SHP77 (cell line): ENCODE measurements at places on chromosomes 2 and 18.
A peak's percentile ranks its signal among the peaks of the same experiment; 100 is the strongest.

- DNase-seq = no peak
These were observed 661.8 kb upstream of the HS6ST1 start for GRCh38 chr2:128980475-128980874.

DNA sequence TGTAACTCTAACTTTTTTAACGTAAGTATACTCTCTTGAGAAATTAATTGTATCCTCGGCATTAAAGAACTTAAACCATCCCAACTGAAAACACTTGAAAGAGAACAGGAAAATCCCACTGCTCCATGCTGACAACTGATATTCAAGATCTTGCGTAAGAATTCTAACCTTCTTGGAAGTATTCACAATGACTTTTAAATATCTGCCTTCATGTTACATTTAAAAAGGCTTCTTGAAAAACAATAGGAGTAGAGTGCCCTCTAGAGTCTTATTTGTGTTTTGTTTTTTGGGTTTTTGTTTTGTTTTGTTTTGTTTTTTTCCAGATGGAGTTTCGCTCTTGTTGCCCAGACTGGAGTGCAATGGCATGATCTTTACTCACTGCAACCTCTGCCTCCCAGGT is 65.4 kb upstream of the DNAJC10 start:
- peak; percentile 11 for DNase-seq

- DNase-seq = no peak
These were observed 268.0 kb downstream of the NR4A2 start for GRCh38 chr2:156064540-156064939.

DNA sequence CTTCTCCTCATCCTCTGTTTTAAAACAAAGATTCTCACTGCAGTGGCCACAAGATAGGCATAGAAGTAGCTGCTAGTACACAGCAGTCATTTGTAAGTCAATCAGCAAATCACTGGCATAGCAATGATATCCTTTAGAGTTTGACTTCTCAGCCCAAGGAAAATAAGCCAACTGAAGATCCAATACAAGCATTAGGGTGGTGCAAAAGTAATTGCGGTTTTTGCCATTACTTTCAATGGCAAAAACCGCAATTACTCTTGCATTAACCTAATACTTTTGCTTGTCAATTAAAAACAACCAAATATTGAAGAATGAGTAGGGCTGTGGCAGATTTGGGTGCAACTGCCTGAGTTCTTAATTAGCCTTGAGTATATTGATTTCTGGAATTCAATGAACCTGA is 2.8 kb downstream of the G6PC2 start:
- no peak for DNase-seq

GRCh38 chr18:46071653-46072375 is at the start of gene PSTPIP2:
TSS of gene PSTPIP2 (minus strand) at chr18:46072260. CDS start at chr18:46072188, 72 bp downstream.
- DNase-seq = no peak

DNA sequence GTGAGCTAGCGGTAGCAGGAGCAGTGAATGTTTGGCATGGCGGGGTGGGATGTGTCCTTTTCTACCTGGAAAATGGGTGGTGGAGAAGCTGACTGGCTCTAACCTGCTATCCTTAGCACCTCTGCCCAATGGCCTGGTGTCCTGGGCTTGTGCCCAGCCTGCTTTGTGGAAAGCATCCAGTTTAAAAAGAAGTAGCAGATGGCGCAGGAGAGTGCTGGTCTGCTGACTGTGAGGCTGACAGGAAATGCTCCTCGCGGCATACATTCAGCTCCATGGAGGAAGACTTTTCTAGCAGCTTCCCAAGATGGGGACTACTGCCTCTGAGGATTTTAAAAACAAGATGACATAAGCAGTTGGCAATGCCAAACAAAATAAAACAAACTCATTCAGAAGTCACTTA is 56.2 kb upstream of the LYPD6B start:
- DNase-seq = no peak

GRCh38 chr2:184137955-184138354 is 460.4 kb upstream of the ZNF804A start:
- DNase-seq = peak; percentile 7

- DNase-seq = no peak
These were observed 286.5 kb upstream of the REV1 start for GRCh38 chr2:99776206-99776905.

GRCh38 chr18:7133181-7133580 is 15.6 kb upstream of the LAMA1 start:
- no peak for DNase-seq

DNA sequence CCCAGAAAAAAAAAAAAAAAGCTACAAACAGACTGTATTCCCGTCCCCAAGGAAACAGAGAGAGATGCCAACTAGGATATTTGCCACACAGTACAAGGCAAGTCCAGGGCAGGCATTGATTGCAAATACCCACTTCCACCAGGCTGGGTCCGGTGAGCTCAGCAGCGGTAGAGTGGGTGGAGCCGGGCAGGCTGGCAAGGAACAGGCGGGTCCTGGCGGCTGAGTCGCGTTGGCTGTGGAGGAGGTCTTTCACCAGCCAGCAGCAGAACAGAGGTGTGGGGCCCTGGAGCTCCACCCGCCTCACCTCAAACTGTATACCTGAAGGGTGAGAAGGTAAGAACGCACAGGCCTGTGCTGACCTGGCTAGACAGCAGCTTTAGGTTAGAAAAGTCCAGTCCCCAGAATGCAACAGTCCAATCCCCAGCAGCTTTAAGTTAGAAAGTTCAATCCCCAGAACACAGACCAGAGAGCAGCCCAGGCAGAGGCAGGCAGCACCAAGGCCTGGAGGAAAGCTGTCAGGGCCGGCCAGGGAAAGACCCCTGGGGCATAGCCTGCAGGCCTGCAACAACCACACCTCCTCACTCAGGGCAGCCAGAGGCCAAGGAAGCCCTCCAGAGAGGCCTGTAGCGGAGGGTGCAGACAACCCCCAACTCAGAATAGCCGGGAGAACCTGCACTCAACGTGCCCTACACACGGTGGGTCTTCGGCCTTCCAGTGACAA is 21.9 kb upstream of the MTERF4 start:
- no peak for DNase-seq

GRCh38 chr2:66696886-66697285 is 262.0 kb downstream of the MEIS1 start:
- DNase-seq = no peak

GRCh38 chr2:172093416-172094293 is 8.3 kb downstream of the DLX1 start:
- no peak for DNase-seq

DNA sequence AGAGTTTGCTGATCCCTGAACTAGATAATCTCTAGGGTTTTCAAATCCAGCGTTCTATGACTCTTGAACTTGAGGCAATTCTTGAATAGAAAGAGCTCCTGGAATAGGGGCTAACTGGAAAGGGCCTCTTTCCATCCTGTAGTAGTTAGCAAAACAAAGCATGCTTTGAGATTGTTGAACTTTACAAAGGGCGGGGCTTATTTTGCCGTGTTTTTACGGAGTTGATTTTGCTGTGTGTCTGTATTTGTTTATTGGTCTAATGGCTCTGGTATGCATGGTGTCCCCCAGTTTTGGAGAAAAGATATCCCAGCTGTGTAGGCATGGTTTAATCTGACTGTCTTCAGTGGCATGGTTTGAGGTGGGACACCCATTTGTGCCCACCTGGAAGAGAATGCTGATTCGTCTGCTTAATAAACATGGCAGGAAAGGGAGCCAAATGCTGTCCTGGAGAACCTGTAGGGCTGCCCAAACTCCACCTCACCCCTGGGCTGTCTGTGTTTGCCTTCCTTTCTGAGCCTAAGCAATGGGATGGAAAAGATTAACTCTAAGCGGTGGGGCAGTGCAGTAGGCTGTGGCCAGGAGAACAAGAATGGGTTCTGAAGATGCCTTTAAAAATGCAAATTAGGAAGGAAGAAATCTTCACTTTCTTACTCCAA is 74.1 kb upstream of the FOSL2 start:
- DNase-seq = no peak

DNA sequence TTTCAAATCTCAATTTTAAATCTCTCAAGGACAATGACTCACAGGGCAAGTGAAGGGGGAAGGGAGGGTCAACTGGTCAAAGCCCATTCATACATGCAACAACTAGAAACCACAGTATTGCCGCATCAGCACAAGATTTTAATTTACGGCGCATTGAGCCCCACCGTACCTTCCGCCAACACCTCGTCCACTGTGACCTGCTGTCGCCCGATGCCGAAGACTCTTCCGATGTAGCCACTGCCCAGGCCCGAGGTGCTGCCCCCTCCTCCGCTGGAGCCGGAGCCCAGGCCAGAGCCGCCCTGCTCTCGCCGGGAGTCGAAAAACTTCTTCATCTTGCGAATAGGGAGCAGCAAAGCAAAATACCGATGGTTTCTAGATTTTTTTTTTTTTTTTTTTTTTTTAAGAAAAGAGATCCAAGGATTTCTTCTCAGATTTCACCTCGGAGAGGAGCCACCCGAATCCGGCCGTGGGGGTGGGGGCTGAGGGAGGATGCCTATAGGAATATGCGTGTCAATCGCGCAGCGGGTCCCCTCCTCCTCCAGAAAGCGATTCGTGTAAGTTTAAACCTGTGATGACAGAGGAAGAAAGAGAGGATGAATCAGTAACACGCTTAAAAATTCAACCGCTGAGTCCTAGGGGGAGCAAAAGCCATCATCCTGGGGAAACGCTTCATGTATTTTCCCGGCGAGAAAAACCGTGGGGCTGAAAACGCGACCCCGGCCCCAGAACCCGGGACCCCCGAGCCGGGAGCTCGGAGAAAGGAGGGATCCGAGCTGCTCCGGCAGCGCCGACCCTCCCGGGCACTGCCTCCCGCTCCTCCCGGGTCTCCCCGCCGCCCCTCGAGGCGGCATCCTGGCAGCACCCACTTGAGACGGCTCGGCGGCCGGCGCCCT is 584 bp downstream of the AAK1 start:
- no peak for DNase-seq

DNA sequence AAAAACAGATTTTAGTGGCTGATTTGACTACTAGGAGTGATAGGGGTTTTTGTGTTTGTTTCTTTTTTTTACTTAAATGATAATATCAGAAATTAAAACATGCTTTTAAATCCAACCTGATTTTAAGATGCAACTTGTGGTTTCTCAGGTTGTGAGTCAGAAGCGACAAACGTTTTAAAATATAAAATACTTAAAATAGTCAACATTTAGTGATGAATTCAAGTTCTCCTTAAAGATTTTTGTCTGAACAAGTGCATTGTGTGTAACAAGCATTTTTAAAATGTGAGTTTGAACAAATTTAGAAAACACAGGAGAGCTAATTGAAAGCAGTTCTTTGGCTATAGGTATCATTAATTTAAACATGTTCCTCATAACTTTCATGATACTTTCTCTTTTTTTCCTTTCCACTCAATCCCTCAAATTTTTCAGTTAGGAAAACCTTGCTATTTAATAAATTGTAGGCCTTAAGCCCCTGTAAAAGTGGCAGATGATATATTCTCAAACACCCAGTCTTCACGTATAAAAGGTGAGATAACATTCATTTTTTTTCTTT is 3.6 kb downstream of the TBR1 start:
- no peak for DNase-seq

DNA sequence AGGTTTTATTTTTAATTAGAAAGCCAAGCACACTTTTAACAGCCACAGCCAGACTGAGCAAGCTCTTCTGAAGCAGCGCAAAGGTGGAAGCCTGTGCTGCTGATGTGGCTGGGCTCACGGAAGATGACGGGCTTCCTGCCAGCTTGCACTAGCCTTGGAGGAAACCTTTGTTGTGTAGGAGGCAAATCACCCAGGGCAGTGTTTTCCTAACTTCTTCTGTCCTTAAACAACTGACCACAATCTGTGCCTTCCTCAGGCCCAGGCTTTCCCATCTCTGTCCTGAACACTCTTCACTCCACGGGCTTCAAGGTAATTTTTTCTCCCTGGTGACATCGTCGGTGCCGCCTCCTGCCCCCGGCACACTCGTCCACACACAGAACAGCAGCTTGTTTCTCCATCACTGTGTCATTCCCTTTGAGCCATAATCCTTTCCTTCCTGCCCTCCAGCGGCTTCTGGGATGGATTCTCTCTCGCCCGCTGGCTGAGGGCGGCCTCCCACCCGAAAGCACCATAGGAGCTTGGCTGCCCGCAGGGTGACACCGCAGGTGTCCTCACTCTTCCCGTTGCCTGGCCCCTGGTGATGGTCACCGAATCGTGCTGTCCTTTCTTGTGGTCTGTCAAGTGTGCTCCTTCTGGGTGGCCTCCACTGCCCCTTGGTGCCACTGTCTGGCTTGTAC is 31.1 kb upstream of the INHBB start:
- no peak for DNase-seq
